ENCODE measurements at places on chromosomes 2 and 18.

GRCh38 chr2:86036669-86037138, 69.0 kb downstream of the POLR1A start:
- no peak for DNase-seq

GRCh38 chr2:84908948-84909713, 3.7 kb downstream of the TMSB10 start:
- DNase-seq = no peak

GRCh38 chr2:218856167-218856895, 3.3 kb upstream of the WNT6 start:
- no peak for DNase-seq

DNA sequence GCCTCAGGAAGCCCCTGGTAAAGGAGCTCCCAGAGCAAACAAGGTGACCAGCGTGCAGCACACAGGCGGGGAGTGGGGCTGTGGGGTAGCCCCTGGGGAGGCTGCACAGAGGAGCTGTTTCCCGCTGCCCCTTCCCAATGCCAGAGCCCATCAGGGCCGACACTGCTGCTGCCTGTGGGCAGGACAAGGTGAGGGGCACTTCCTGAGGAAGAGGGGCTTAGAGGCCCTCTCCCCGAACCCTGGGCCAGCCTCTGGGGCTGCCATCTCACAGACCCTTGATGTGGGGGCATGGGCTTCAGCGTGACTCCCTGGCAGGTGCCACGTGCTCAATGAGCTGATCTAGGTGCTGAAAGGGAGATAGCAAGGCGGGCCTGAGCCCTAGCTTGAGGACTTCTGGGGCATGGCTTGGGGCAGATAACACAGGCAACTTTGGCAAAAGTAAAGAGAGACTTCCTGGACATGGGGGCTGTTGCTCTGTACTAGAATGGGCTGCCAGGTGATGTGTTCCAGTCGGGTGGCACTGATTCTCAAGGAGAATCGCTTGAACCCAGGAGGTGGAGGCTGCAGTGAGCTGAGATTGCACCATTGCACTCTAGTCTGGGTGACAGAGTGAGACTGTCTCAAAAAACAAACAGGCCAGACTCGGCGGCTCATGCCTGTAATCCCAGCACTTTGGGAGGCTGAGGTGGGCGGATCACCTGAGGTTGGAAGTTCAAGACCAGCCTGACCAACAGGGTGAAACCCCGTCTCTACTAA, 9.9 kb upstream of the KLF11 start:
- no peak for DNase-seq

GRCh38 chr2:23649819-23650218, 264.8 kb downstream of the KLHL29 start:
- DNase-seq = no peak

DNA sequence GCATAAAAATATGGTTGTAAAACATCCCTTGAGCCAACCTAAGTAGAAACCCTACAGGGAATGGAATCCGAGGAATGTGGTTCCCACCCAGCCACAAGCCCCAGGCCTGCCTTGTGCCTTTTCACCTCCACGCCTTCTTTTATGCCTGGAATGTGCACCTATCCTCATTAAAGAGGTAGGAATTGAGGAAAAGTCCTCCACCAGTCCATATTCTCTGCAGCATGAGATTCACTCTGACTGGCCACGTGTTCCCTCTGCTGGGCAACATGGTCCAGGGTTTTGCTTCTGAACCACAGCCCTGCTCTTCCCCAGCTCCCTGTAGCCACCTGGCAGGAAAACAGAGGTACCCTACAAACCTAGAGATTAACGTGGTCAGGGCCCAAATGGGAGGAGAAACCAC, 787.9 kb upstream of the RAB6C start:
- DNase-seq = no peak

DNA sequence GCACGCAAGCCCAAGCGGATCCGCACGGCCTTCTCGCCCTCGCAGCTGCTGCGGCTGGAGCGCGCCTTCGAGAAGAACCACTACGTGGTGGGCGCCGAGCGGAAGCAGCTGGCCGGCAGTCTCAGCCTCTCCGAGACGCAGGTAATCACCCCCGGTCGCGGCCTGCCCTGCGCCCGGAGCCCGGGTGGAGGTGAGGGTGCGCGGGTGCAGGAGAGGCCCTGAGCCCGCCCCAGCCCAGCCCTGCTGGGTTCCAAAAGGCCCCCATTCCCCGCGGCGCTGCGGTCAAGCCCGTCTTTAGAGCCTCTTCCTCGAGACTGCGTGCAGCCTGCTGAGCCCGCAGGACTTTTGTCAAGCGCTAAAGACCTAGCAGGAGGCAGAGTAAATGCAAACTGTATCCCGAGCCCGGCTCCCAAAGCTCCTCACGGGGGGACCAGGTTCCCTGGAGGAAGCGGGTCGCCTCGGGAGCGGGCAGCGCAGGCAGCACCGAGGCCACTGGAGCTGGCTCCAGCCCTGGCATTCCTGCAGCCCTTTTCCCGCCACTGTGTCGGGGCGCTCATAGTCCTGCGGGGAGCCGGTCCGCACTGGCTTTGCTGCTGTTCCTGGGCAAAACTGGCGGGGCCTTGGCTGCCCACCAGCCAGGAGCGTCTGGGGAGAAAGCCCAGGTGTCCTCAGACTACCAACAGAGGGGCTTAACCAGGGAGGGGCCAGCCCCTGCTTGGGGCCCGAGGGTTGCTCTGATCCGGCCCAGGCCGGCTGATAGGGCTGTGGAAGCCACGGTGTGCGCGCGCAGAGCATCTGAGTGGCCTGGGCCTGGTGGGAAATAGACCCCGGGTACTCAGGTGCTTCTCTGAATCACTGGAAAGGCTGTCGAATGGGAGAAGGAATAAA, 7.3 kb downstream of the EMX1 start:
- DNase-seq = no peak

- no peak for DNase-seq
Measured at GRCh38 chr2:39660612-39661236, 5.0 kb upstream of the TMEM178A start.

- DNase-seq = no peak
Measured at GRCh38 chr2:62504657-62505056, 1.3 kb downstream of the TMEM17 start.

DNA sequence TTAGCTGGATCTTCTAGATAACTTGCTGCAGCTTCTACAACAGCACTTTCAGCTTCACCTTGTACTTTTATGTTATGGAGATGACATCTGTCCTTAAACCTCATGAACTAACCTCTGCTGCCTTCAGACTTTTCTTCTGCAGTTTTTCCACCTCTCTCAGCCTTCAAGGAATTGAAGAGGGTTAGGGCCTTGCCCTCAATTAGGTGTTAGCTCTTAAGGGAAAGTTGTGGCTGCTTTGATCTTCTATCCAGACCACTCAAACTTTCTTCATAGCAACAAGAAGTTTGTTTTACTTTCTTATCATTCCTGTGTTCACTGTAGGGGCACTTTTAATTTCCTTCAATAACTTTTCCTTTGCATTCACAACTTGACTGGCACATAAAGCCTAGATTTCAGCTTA, 52.3 kb downstream of the ARHGAP15 start:
- DNase-seq = no peak

GRCh38 chr2:209577376-209578357, 153.8 kb downstream of the MAP2 start:
- DNase-seq = no peak

DNA sequence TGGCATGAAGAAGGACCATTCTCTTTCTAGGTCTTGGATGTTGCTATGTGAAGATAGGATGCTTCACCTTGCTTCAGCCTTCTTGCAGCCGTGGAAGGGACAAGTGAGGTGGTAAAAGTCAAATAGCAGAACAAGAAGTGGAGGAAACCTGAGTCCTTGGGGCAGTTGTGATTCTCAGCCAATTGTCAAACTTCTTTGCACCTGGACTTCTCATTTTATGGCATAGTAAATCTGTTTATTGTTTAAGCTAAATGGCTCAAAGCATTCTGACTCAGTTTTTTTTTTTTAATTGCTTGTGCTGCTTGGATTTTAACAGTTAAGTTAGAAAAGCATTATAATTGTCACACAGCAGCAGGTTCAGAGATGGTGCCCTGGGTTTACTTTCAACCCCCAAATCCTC, 33.0 kb upstream of the ST6GAL2 start:
- no peak for DNase-seq

- no peak for DNase-seq
Measured at GRCh38 chr2:233036162-233036838, 3.8 kb downstream of the NEU2 start.

DNA sequence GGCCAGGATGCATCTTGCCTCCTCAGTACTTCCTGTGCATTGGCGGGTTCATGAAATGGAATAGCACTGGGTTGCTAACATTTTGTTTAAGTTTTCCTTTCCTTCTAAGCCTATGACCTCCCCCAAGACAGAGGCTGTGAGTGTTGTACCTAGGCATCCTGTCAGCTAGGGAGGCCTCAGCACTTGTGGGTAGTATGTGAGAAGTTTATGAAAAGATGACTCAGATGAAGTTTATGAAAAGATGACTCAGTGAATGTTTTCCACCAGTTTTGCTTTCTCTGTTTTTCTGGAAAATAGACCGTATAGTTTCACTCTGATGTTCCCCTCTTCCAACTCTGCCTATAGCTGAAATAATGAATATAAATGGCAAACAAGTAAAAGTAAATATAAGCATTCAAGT, 412.9 kb downstream of the TMEM182 start:
- DNase-seq = no peak

- DNase-seq = peak; percentile 61
Measured at GRCh38 chr18:24014986-24015638, 558 bp downstream of the TTC39C start.

DNA sequence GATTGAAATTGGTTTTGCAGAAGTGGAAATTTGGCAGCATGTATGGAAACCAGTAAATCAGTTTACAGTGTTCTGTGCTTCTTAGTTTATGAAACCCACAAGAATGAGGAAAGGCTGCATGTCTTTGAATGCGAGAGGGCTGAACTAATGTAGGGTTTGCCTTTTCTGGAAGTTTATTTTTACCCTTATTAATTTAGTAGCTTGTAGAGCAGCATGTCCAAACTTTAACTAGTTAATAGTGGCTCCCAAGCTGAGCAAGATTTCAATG, 50.4 kb downstream of the LDLRAD4 start:
- DNase-seq = no peak

DNA sequence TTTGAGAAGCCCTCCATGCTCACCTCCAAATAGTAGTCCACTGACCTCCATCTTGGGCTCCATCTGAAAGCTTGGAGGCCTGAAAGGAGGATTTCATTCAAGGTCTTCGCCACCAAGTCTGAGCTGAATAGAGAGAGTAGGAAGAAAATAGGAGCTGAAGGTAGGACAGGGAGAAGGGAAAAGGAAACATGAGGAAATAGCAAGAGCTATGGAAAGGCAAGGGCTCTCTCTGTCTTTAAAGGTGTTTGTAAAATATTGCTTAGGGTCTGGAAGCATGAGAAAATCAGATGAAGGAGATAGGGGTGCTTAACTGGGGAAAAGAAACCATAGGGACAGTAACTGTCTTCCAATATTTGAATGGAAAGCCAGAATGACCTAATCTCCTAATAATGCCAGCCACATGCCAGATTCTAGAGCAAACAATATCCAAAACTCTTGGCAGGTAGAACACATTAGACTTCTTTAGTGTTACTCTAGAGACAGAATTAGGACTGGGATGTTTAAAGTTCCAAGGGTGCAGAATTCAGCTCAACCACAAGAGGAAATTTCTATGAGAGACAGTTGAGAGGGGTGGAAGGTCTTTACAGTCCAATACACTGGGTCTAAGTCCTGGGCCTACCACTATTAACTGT, 67.4 kb downstream of the NAB1 start:
- no peak for DNase-seq

GRCh38 chr2:169598982-169599381, 14.8 kb downstream of the PPIG start:
- no peak for DNase-seq

- no peak for DNase-seq
Measured at GRCh38 chr2:79100285-79100684, 12.5 kb upstream of the REG1B start.

DNA sequence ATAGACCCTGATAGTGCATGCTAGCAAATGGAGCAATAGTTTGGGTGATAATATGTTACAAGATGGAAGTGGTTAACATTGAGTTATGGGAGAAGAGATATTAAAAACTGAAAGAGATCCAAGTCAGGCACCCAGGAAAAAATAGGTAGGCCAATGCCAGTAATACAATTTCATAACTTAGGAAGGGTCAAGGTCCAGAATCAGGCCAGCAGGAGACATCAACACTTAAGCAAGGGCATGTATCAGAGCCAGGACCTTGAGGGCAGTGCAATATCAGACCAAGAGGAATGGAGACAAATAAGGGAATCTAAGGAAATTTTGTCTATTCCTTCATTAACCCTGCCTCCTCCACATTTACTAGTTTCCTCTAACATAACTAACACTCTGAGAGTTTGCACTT, 124.1 kb upstream of the NYAP2 start:
- DNase-seq = no peak

DNA sequence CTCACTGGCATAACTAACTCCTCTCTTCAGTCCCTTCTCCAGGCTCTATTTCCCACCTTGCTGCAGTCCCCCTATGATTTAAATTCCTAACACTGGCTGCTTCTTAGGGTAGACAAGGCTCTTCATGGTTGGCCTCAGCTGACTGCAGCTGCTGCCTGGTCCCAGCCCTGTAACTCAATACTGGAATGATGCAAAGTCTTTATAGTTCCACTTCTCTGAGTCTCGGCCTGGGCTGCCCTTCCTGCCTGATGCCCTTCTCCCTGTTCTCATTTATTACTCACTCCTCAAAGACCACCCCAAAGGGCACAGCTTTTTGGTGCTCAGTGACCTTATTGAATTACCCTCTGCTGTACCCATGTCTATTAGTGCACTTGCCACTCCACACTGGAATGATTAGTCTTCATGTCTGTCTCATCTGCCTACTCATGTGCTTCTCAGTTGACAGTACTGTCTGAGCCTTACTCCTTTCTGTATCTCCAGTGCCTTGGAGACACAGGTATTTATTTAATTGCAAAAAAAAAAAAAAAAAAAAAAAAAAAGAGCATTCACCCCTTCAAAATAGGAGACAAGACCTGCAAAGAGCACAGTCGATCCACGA, 199.4 kb upstream of the REV1 start:
- peak; percentile 68 for DNase-seq

DNA sequence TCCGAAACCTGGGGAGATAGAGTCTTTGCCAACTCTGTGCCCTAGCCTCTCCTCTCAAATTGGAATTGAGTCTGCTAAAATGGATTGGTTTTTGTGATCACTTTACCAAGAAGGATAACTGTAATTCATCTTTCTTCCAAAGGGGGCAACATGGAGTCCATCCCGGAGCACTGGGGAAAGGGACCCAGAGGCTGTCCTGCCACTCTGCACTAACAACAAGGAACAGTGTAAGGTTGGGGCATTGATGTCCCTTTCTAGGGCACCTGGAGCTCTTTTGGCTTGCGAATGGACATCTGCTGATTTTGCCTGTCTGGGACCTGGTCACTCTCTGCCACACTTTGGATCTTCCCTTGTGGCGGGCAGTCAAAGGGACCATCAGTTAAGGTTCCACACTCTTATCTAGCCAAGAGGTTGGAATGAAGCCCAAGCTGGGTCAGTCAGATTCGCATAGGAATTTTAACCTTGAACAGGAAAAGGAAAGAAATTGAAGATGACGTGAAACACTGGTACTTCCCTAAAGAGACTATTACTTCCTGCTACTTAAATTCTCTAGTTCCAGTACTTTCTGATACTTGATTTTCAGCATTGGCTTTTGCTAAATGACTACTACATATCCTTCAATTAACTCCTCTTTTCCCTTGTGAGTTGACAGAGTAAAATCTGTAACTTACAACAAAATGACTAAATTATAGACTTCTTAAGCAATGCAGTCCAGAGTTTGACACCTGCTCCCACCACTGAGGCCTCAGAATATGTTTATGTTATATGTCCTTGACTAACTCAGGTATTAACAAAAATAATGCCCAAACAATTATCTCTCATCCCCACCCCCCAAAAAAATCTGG, 64.7 kb upstream of the KLF7 start:
- no peak for DNase-seq

- DNase-seq = no peak
Measured at GRCh38 chr2:152475982-152476381, 141.0 kb downstream of the FMNL2 start.

- DNase-seq = no peak
Measured at GRCh38 chr2:147759536-147759935, 85.3 kb upstream of the ACVR2A start.

All from right hindlimb (tissue), 1 donor.